ENCODE measurements at places on chromosomes 12 and 14. TPM values are rescaled to one million over a fixed set of nuclear protein-coding genes. Genes with fewer than 3 reads are reported as not detected.

Gene TPPP2
- total RNA-seq, result not detected

Gene OAS2
- not detected for total RNA-seq

Gene NKX2-1
- not detected for total RNA-seq

Gene FGF6
- total RNA-seq, result not detected

Gene GNB3
- total RNA-seq, result 17.3 TPM

Gene CLEC1A
- total RNA-seq, result not detected

Gene NXPH4
- 2.1 TPM for total RNA-seq

Gene NEUROD4
- not detected for total RNA-seq

Gene NRDE2
- total RNA-seq, result 18.1 TPM

Gene GZMH
- total RNA-seq, result not detected

Gene MBIP
- 31.4 TPM for total RNA-seq

Gene YLPM1
- total RNA-seq, result 82.2 TPM

Gene APOF
- not detected for total RNA-seq

Gene PLBD1
- total RNA-seq, result 15.2 TPM

Gene DPF3
- not detected for total RNA-seq

Gene RTL1
- not detected for total RNA-seq

Gene C12orf76
- total RNA-seq, result 9.7 TPM
